CD4-positive, alpha-beta T cell (primary cell): ENCODE measurements at places on chromosomes 12 and 14. TPM values are rescaled to one million over a fixed set of nuclear protein-coding genes. Genes with fewer than 3 reads are reported as not detected.

- H3K4me3 ChIP-seq = no peak overlapping the region
- DNase-seq = no peak
- no peak overlapping the region for H3K27ac ChIP-seq
- H3K27me3 ChIP-seq = no peaks in the 10 kb centered on the region
These were observed 5.8 kb downstream of the LDHB start for GRCh38 chr12:21651821-21652220.

DNA sequence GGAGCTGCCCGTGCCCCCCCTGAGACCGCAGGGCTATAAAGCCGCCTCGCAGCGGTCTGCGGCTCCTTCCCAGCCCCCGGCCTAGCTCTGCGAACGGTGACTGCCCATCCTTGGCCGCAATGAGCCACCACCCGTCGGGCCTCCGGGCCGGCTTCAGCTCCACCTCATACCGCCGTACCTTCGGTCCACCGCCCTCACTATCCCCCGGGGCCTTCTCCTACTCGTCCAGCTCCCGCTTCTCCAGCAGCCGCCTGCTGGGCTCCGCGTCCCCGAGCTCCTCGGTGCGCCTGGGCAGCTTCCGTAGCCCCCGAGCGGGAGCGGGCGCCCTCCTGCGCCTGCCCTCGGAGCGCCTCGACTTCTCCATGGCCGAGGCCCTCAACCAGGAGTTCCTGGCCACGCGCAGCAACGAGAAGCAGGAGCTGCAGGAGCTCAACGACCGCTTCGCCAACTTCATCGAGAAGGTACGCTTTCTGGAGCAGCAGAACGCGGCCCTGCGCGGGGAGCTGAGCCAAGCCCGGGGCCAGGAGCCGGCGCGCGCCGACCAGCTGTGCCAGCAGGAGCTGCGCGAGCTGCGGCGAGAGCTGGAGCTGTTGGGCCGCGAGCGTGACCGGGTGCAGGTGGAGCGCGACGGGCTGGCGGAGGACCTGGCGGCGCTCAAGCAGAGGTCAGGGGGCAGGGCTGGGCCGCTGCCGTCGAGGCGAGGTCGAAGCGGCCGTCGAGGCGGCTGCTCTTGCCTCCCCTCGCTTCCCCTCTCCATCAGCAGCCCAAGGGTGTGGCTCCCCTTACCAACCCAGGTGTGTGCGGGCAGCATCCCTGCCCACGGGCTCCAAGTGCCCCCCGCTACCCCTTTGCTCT, at the start of gene PRPH:
PRPH (plus strand) TSS at position 66 of the 855 bp plus-strand sequence; CDS start at position 120, 54 bp downstream.
- H3K4me1 ChIP-seq = peaks cover 31% of the 10 kb centered on the region
- H3K36me3 ChIP-seq = no peaks in the 10 kb centered on the region
- peaks cover 48% of the 10 kb centered on the region for H3K27me3 ChIP-seq

DNA sequence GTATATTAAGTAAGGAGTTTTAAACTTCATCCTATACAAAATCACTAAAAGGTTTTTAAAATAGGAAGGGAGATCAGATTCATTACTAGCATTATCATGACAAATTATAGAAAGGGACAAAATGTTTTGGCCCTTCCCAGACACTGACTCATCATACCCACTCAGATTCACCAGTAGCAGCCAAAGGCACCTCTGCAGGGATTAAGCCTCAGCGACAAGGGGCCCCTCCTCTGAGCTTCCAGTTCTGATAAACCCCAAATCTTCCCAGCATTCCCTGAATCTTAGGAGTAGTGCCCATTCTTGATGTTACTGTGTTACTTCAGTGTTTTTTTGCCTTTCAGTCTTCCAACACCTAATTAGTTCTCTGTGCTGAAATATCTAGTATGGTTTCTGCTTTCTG, 14.5 kb downstream of the KRAS start:
- H3K4me1 ChIP-seq = peaks cover 2% of the 10 kb centered on the region
- H3K27me3 ChIP-seq = no peaks in the 10 kb centered on the region
- no peak overlapping the region for H3K4me3 ChIP-seq
- peaks cover 38% of the 10 kb centered on the region for H3K36me3 ChIP-seq
- H3K27ac ChIP-seq = no peak overlapping the region

- H3K27me3 ChIP-seq = no peaks in the 10 kb centered on the region
- H3K4me1 ChIP-seq = no peaks in the 10 kb centered on the region
- H3K27ac ChIP-seq = no peak overlapping the region
- H3K36me3 ChIP-seq = no peaks in the 10 kb centered on the region
- peak; percentile 12 for DNase-seq
- no peak overlapping the region for H3K4me3 ChIP-seq
These were observed 24.3 kb downstream of the DLK1 start for GRCh38 chr14:100750762-100751699.

DNA sequence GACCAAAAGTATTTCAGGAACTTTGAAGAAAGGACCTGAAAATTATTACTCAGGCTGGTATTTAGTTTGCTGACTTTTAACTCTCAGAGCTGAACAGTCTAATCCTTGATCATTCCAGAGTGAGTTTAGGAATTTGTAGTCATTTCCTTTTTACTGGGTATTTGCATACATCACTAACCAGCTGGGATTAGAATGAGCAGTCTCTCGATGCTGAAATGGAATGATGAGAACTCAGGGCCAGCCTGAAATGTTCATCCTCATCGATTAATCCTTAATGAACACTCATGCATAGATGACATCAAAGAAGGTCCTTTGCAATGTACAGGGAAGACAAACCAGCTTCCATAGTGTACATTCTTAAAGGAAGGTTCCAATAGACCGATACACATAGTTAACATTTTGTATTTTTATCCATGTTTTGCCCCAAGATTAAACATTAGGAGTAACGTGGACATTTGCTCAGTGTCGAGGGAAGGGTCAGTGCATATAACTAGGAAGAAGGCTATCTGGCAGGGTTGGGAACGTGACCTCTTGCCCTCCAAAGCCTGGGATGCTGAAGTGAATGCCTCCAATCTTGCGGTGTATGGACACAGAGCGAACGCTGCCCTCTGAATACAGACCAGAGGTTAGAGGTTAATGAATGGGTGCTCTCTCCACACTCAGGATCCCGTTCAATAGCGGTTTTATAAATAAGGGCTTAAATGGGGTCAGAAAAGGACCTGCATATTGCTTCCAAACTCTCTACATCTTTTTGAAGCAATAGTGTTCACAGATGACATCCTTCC, 14.5 kb downstream of the FBXL14 start:
- no peak overlapping the region for H3K27ac ChIP-seq
- no peak overlapping the region for H3K4me3 ChIP-seq
- no peaks in the 10 kb centered on the region for H3K27me3 ChIP-seq
- DNase-seq = no peak

The PARPBP gene
- 1.1 TPM for total RNA-seq

The NOVA1 gene
- not detected for total RNA-seq

The HECTD4 gene
- total RNA-seq = 43.3 TPM
